Common myeloid progenitor, CD34-positive (primary cell): ENCODE measurements at places on chromosomes 1 and 21.

GRCh38 chr1:106972074-106972473 lies 84.4 kb upstream of the PRMT6 start:
- no peak for DNase-seq
- peaks cover 2% of the 10 kb centered on the region for H3K27me3 ChIP-seq
- no peaks in the 10 kb centered on the region for H3K4me1 ChIP-seq

- H3K27me3 ChIP-seq = no peaks in the 10 kb centered on the region
- peaks cover 26% of the 10 kb centered on the region for H3K4me1 ChIP-seq
- no peaks in the 10 kb centered on the region for H3K36me3 ChIP-seq
- H3K27ac ChIP-seq = no peak overlapping the region
Measured at GRCh38 chr1:209425959-209426358, 157.6 kb upstream of the CAMK1G start.

DNA sequence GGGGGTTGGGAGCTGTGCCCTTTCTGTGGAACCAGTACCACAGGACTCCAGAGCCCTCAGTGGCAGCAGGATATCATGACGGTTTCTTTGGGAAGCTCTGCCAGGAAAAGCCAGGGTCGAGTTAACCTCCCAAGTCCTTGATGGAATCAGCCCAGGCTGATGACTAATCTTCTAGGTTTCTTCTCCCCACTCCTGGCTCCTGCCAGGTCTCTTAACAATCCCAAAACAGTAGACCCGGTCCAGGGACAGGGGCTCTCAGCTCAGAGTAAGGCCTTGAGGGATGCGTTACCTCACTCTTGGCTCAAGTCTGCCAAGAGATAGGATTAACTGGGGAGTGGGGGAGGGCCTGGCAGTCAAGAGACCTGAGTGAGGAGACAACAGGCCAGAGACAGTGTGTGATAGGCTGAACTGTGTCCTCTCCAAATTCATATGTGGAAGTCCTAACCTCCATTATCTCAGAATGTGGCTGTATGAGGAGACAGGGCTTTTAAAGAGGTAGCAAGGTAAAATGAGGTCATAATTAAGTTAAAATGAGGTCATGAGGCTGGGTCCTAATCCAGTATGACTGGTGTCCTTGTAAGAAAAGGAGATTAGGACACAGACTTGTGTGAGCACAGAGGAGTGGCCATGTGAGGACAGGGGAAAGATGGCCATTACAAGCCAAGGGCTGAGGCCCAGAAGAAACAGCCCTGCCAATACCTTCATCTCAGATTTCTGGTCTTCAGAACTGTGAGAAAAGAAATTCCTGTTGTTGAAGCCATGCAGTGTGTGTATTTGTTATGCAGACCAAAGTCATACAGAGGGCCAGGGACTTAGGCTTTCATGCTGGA lies 95.0 kb downstream of the BEND5 start:
- no peaks in the 10 kb centered on the region for H3K27me3 ChIP-seq
- DNase-seq = no peak
- no peak overlapping the region for H3K4me3 ChIP-seq
- no peaks in the 10 kb centered on the region for H3K4me1 ChIP-seq
- no peaks in the 10 kb centered on the region for H3K36me3 ChIP-seq
- H3K27ac ChIP-seq = no peak overlapping the region

DNA sequence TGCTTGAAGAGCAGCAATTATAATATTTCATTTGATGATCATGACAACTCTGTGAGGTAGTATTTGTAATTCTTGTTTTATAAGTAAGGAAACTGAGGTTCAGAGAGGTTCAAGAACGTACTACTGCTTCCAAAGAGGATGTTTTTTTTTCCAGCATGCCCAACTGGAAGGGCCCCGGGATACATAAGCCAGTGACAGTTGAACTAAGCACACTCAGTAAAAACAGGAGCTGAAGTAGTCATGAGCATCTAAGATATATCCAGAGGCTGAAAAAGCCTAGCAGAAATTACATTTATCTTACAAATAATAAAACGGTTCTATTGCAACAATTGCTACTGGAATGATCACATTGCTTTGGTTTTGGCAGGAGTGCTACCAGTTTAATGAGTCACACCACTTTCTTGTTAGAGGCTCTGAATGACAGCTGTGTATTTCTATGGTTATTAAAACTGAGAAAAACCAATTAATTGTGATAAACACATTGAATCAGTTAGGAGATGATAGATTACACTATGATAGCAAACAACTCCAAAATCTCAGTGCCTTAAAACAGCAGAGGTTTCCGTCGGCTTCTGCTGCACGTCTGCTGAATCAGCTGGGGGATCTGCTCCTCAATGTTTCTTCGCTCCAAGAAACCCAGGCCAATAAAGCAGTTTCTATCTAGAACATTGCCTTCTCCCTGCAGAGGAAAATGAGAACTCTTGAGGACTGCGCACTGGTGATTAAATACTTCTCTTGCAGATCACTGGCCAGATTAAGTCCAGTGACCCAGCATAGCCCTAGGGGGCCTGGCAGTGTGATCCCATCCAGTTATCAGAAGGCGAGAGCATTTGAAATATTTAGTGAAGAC lies 522.7 kb downstream of the PLPP3 start:
- no peaks in the 10 kb centered on the region for H3K4me1 ChIP-seq
- H3K4me3 ChIP-seq = no peak overlapping the region
- no peak overlapping the region for H3K27ac ChIP-seq
- DNase-seq = no peak
- no peaks in the 10 kb centered on the region for H3K27me3 ChIP-seq

GRCh38 chr1:45478121-45478814 lies 12.7 kb downstream of the TESK2 start:
- H3K4me1 ChIP-seq = peaks cover 2% of the 10 kb centered on the region
- H3K27me3 ChIP-seq = no peaks in the 10 kb centered on the region
- no peak for DNase-seq
- no peak overlapping the region for H3K4me3 ChIP-seq

DNA sequence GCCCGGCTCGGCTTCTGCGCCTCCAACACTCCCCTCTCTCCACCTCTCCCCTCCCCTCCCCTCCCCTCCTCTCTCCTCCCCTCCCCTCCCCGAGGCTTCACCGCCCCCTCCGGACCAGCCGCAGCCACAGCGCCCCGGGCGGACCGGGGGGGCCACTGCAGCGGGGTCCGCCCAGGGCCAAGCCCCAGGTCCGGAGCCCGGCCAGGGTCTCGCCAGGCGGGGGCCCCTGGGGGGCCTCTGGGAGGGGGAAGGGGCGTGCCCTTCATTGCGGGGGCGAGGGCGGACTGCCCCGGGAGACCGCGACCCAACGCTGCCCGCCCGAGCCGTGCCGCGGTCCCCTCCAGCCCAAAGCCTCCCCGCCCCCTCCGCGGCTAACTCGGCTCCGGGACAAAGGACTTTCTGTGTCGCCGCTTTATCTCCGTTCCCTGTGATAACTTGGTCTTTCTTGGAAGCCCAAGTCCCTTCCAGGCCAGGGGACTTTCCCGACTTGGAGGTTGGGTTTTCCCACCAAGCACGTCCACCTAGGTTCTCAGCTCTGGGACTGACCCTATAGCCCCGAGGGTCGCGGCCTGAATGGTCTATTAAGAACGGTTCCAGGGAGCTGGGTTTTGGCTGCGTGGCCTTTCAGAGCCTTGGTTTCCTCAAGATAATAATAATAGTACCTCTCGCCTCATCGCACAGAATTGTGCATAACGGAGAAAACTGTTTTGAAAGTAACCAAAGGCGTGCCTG lies at the start of gene UBQLN4:
Gene UBQLN4 (minus strand): TSS at position 31 of the 732 bp plus-strand sequence. CDS start 97 bp downstream, outside the sequence.
- H3K4me1 ChIP-seq = peaks cover 31% of the 10 kb centered on the region
- peak within 1 kb of the TSS; percentile 99 for H3K4me3 ChIP-seq
- H3K27me3 ChIP-seq = no peaks in the 10 kb centered on the region
- peak; percentile 86 for DNase-seq

GRCh38 chr1:61082311-61083012 lies at the start of gene NFIA:
TSS of gene NFIA (plus strand) at chr1:61082561.
- peaks cover 58% of the 10 kb centered on the region for H3K4me1 ChIP-seq
- no peaks in the 10 kb centered on the region for H3K27me3 ChIP-seq
- H3K4me3 ChIP-seq = peak within 1 kb of the TSS; percentile 86
- H3K27ac ChIP-seq = peak within 1 kb of the TSS; percentile 68
